ENCODE measurements at places on chromosomes 6 and 20.

DNA sequence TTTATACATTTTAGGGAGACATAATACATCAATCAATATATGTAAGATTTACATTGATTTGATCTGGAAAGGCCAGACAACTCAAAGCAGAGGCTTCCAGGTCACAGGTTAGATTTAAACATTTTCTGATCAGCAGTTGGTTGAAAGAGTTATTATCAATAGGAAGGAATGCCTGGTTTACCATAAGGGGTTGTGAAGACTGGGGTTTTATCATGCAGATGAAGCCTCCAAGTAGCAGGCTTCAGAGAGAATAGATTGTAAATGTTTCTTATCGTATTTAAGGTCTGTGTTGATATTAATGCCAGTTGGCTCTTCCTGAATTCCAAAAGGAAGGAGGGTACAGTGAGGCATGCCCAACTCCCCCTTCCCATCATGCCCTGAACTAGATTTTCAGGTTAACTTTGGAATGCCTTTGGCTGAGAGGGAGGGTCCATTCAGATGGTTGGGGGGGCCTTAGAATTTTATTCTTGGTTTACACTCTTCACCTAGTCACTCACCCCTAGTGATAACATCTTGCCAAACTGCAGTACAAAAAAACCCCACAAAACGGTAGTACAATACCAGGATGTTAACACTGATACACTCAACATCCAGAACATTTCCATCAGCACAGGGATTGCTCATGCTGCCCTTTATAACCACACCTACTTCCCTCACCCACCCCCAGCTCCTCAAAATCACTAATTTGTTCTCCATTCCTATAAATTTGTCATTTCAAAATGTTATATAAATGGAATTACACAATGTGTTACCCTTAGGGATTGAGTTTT lies 259.6 kb upstream of the PLN start:
- DNase-seq = no peak

GRCh38 chr20:22771706-22772105 lies 187.3 kb upstream of the FOXA2 start:
- DNase-seq = no peak

DNA sequence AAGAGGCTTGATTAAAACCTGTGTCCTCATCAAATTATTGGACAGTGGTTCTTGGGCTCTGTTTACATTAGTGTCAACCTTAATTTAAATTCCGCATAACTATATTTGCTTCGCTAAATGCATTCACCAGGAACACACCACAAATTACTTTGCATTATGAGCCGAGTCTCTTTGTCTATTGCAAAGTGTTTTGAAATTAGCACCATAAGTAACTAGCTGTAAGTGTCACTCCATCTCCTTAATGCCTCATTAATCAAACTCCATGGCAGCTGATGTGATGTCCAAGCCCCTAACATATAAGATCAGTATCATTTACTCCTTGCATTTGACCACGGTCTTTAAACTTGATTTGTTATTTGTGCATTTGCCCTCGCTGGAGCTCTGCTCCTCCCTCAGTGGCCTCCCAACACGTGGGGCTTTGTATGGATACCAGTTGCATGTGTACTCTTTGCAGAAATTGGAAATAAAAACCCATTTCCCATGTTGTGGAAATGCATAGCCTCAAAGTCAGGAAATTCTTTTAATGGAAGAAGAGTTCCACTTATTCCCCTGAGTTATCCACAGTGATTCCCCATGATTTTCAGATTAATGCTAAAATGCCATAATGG lies 24.6 kb downstream of the FOXA2 start:
- DNase-seq = no peak

DNA sequence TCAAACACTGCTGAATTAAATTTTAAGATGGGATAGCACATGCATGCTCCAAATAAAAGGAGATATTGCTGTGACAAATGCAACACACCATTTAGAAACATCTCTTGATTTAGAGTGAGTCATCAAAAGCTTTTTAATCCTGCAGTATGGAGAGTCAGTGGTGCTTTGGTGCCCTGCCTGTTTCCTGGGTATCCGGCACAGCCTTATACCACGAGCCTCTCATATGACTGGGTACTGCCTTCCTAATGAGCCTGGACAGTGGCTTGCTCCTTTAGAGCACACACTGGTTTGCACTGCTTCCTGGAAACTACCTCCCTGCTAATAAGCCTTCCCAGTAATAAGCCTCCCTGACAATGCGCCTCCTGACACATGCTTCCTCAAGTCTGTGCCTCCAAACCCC lies 65.3 kb upstream of the KCNK16 start:
- no peak for DNase-seq

GRCh38 chr6:146544616-146545182 lies 1.1 kb downstream of the RAB32 start:
- no peak for DNase-seq

DNA sequence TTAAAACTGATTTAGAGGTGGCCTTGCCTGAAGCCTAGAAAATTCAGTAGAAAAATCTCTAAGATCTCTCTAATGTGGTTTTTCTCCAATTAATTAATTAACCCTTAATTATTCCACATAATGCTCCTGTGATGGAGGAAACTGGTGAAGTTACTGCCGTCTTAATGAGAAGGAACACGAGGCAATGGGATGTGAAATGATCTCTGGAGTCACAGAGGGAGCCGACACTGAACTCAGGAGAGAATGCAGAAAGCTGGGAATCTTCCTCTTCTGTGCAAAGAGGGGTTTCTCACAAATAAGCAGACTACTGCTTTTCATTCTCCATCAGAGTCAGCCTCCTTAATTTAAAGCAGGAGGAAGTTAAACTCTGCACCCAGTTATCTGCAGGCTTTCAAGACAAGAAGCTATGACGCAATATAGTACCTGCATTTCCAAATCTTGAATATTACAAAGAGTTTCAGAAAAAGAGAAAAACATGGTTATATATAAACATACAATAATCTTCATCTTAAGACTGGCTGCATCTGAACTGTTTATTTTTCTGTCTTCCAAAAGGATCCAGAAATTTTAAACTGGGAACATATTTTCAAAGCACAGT lies 18.1 kb upstream of the SNRPB2 start:
- no peak for DNase-seq

GRCh38 chr6:30211306-30211705 lies 1.9 kb downstream of the TRIM26 start:
- no peak for DNase-seq

DNA sequence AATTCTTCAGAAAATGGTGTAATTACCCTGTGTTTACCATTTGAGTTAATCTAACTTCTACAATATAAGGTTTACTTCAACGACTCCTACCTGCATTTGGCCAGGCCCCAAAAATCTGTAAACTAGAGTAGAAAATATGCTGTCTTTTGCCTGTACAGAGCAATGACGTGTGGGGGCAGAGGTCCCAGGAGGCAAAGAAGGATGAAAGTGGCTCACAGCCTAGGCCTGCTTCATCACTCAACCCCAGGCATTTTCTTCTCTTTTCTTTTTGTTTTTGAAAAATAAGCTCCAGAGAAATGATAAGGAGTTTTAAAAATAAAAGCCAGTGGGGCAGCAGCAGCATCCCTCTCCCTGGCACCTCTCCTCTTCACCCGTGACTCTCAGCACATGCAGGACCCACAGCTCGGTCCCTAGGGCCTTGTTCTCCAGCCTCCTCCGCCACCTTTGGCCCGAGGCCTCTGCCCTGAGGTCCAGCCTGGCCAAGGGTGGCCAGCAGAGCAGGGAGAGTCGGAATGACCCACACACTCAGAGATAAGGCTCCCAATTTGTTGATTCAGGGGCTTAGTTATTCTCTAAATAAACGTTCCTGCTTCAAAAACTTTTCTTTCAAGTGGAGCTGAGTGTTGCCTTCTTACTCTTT lies 310.3 kb upstream of the RNF24 start:
- no peak for DNase-seq

DNA sequence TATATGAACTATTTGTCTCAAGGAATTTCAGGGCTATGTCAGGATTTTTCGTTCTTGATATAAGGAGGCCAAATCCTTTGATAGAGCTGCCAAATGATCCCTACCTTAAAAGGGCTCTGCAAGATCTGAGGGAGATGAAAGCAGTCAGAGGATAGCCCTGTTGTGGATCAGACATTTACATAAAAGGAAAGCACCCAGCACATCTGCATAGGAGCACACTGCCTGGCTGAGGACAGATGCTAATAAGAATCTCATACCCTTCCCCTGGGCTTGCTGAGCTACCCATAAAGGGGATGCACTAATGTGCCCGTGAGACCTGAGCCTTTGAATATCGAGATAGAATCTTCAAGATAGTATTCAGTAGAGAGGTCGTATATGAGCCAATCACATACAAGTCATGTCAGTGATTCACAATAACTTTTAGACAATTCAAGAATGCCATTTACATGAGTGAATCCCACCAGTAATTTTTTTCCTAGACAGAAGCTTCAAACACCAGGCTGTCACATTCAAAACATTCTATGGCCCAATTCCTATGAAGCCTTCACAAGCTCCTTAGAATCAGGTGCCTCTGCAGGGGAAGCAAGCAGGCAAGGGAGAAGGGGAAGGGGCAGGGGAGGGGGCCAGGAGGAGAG lies 71.1 kb downstream of the STMND1 start:
- DNase-seq = no peak

GRCh38 chr6:152355166-152355565 lies 282.0 kb downstream of the SYNE1 start:
- DNase-seq = no peak

DNA sequence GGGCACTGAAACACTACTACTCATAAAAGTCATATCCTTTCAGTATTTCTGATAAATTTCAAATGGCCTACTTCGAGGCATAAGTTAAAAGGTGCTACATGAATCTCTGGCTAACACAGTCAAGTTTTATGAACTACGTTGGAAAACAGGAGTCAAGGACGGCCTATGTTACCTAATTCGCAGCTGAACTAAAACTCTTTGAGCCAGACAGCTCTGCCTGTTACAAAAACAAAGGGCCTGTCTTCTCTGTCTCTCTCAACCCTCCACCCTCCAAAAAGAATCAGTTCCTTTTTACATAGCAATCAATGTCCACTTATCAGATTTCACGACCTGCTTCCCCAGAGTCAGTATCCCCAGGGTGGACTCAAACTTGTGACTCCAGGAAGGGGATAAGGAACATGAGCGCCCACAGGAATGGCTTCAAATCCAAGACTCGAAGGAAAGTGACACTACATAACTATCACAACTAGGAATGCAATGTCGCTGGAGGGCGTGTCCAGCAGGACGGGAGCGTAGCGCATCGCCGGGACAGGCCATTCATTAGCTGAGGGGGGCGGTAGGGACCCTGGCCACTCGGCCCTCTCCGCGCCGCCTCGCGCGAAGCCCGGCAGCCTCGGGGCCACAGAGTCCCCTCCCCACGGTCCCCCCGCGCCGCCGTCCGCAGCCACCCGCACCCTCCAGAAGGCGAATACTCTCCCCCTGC lies 591 bp downstream of the IBTK start:
- DNase-seq = peak; percentile 56

DNA sequence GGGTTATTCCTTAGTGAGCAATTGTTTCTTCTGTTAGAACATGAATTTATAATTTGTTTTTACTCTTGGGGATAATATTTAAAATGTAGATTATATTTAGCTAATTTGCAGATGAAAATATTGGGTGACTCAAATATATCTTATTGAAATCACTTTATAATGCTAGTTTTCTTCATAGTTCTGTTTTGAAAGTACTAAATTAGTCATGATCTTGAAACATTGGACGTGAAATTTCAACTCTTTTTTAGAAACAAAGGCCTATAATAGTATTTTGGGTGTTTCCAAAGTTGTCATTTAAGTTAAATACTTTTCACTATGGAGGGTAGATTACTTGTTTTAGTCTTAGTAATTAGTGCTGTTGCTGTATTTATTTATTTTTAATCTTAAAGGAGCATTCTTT lies 250.9 kb downstream of the UTRN start:
- DNase-seq = no peak

DNA sequence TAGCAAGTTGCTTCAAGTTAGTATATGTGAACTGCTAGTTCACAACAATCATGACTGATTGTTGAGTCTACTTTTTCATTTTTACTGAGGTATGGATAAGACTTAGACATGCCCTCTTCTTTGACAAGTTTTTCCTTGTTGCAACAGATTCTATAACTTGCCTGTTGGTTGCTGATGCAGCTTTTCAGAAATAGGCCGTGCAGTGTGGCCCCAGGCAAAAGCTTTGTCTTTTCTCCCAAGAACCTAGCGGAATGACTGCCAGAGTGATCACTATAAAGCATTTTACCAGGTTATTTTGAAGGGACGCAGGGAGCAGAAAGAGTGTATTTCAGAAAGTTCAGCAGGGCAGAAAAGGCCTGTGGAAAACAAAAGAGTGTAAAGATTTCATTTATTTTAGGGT lies 16.0 kb downstream of the HECA start:
- no peak for DNase-seq

DNA sequence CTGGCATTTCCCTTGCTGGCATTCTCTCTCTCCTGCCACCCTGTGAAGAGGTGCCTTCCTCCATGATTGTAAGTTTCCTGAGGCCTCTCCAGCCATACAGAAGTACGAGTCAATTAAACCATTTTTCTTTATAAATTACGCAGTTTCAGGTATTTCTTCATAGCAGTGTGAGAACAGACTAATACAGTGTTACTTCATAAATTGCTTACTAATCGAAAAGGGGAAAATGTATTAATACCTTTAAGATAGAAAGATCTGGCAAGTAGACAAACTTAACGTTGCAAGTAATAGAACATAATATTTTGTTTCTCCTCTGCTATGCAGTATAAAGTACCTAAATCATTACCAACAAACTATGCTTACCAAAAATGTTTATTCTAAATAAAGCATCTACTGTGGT lies 178.3 kb upstream of the LAMA2 start:
- no peak for DNase-seq

- DNase-seq = no peak
Measured at GRCh38 chr20:12829170-12829569, 179.6 kb upstream of the SPTLC3 start.

DNA sequence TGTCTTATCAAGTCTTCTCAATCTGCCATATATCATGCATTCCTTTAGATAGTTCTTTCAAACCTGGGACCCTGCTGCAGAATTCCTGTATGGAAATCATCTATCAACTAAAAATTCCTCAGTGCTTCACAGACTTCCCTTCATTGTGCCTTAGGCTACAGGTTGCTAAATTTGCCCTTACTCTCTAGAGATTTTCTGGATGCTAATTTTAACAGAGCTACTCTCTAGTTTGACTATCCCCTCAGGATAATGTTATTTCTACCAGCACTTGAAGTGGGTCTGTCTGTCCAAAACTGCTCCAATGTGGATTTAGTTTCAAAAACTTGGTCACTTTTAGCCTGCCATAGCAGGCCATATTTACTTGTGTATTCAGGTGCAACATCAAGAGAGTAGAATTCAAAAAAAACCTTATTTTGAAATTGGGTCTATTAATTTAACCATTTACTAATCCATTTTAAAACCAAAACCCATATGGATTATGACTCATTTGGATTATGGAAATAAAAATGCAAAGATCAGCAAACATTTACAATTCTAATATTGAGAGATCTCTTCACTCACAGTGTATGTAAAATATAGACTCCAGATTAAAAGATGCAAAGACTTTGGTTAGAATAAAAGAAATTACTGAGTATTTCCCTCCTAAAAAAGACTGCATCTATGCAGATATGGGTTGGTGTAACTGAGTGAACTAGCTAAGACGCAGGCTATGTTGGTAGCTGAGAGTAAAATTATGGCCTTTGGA lies 13.9 kb upstream of the COX7A2 start:
- no peak for DNase-seq

All from SHP77 (cell line).